ENCODE measurements at places on chromosomes 2 and 18.

- DNase-seq: no peak
Measured at GRCh38 chr18:12857215-12857905, 26.7 kb downstream of the PTPN2 start.

GRCh38 chr2:102843764-102844443 lies 82.1 kb downstream of the TMEM182 start:
- no peak for DNase-seq

DNA sequence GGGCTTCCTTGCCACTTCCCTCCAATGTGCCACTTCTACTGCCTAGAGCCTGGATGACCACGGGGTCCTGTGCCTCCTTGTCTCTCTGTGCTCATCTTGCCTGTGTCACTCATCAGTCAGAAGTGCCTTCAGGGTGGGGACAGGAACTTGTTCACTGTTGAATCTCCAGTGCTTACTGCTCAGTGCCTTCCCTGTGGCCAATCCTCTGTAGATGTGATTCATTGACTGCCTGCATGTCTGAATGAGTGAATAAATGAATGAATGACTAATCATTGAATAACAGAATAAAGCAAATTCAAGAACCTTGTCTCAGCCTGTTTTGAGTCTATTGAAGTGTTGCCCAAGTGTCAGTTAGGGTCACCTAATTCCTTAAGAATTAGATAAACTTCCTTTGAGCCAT lies 42.3 kb upstream of the FAM136A start:
- no peak for DNase-seq

DNA sequence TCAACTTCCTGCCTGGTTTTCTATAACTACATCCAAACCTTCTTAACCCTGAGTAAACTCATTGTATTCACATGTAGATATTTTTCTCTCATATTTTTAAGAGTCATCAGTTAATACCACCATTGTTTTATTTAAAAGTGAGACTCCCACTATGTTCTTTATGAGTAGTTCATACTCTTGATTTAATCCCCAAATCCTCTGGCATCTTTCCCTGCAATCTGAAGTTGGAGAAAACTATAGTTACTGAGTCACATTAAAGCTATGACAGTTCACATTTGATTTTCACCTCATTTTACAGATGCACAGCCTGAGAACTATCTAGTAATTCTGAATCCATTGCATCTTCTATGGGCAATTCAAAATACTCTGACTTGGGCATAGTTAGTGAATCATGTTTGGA lies 1358.7 kb upstream of the NRXN1 start:
- DNase-seq: no peak

DNA sequence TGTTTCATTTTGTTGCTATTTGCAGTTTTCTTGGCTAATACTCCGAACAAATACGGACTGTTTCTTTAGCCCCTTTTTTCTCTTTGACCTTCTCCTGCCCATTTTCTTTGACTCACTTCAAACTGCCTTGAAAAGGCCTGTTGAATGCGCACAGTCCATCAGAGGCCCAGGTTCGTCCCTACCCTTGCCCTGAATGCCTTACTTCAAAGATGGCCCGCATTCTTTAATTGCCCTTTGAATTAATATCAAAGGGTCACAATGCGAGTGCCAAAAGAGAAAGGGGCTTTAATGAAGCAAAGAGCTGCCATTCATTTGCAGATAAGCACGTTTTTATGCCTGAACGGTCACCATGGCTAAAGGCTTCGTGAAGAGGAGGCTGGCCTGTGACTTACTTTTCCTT lies 29.7 kb downstream of the PAX3 start:
- DNase-seq: no peak

GRCh38 chr2:222756362-222756831 lies 84.9 kb downstream of the MOGAT1 start:
- DNase-seq: no peak
